ENCODE measurements at places on chromosomes 12 and 14.

DNA sequence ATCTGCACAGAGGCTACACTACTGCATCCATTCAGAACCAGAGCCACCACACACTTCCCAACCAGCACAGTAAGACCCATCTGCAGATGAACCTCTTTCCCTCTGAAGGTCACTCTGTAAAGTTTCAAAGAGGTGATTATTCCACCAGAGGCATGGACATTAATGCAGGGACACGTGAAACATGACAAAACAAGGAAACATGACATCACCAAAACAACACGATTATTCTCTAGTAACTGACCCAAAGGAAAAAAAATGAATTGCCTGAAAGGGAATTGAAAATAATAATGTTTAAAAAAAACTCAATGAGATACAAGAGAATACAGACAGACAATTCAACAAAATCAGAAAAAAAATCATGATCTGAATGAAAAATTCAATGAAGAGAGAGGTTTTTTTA is 139.1 kb downstream of the RERGL start:
- no peak for DNase-seq

- DNase-seq, result no peak
These were observed 28.8 kb upstream of the HIGD1C start for GRCh38 chr12:50923361-50924130.

- no peak for DNase-seq
These were observed 17.8 kb downstream of the EIF2S1 start for GRCh38 chr14:67377916-67378315.

DNA sequence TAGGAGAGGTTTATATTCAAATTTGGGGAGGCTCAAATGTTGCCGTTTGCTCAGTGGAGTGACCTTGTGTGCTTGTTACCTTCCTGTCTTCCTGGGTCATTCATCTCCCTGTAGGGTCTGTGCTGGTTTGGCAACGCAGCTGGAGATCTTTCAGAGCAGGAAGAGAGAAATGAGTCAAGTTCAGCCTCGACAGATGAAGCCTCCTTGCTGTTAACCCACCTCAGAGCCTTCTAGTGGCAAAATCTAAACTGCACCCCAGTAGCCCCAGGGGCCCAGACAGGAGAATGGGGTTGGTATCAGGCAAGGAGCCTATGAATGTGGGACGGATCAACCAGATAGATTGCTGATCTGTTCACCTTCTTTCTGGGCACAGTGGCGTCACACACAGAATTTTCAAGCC is 999.3 kb downstream of the VRK1 start:
- no peak for DNase-seq

- DNase-seq, result no peak
These were observed 279.2 kb downstream of the SUDS3 start for GRCh38 chr12:118655588-118655987.

DNA sequence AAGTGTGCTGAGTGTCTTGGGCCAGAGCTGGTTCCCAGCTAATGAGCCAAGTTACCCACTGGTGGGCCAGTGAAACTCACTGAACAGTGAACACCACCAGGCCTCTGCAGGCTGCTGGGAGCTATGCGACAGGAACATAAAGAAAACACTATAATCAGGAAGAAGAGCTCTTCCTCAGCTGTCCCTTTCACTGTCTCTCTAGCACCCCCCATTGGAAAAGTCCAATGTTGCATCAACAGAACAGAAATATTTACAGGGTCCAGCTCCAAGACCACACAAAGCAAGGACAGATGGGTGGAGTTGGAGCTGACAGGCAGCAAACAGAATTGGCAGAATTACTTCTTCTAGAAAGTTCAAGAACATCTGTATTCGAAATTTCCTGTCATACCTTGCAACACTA is 903.6 kb upstream of the TMEM132C start:
- DNase-seq, result no peak

GRCh38 chr14:100092832-100093231 is 27.6 kb downstream of the EVL start:
- no peak for DNase-seq

DNA sequence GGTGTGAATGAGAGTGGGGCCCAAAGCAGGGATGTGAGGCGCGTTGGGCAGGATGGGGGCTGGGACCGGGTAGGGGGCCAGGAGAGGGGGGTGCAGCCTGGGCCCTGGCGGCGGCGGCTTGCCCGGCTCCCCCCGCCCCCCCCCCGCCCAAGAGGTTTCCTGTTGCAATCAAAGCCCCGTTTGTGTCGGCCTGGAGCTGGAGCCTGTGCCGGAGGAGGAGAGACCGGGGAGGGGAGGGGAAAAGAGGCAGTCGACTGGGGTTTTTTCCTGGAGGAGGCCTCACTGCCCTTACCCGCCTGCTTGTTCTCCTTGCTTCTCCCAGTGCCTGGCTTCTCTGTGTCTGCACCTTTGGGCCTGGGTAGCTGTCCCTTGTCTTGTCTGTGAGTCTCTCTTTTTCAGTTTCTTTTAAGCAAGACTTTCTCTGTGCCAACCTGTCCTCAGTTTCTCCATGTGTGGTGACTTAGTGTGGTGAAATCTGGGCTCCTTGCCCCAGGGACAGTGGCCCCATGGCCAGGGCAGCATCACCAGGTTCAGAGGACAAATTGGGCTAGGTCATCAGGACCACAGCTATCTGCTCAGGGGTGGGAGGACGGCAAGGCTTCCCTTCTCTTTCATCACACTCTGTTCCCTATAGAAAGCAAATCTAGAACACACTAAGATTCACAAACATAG is 8.5 kb downstream of the RARG start:
- DNase-seq, result no peak

DNA sequence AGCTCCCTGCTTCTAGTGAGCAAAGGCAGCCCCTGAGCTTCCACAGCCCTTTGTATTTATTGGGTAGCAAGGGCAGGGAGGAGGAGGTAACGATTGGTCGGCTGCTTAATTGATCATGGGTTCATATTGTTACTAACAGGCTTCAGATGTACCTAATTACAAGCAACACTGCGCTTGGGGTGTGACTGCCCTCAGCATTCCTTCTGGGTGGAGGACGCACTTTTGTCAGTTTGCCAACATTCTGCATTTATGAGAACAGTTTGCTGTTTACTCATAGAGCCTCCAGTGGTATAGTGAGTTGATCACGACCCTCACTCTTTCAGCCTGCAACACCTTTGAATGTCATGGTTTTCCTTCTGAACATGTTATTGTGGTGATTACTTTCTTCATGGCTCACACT is 9.6 kb downstream of the TSHR start:
- DNase-seq, result no peak
